ENCODE measurements at places on chromosomes 3 and 15. TPM values are rescaled to one million over a fixed set of nuclear protein-coding genes. Genes with fewer than 3 reads are reported as not detected.

Gene THSD4
- 42.4 TPM for total RNA-seq

Gene FHIT
- total RNA-seq: 7.6 TPM

DNA sequence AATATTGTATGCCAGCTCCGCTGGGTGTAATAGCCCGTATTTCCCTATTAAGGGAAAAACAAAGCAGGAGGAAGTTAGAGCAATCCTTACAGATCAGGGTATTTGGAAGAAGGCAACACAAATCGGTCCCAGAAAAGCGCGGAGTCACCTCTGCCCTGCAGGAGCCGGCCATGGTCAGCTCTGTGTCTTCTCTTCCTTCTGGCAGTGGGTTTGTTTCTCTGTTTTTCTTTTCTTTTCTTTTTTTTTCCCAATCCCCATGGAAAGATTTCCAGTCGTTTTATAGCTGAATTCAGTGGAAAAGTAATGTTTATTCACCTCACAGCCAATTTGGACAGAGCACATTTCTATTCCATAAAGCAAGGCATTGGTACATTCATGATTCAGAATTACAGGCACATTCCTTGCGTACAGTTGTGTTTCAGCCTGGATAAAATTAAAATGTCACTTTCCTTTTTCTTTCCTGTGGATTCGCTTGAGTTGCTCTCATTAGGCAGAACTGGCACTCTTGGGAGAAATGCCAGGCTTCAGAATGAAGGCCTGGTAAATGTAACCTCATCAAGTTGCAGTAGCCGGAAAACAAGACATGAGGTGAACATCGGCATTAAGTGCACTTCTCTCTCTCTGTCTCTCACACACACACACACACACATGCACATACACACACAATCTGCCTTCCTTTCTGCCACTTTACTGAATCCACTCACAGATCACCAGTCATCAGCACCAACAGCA is 204.5 kb upstream of the UBE2E1 start:
- no peak overlapping the region for H3K4me3 ChIP-seq
- no peaks in the 10 kb centered on the region for H3K27me3 ChIP-seq
- no peaks in the 10 kb centered on the region for H3K36me3 ChIP-seq
- no peak for DNase-seq

- no peak overlapping the region for H3K4me3 ChIP-seq
- H3K27me3 ChIP-seq: no peaks in the 10 kb centered on the region
- H3K4me1 ChIP-seq: no peaks in the 10 kb centered on the region
- H3K36me3 ChIP-seq: no peaks in the 10 kb centered on the region
- H3K27ac ChIP-seq: no peak overlapping the region
Measured at GRCh38 chr15:43273243-43273642, 6.5 kb upstream of the TGM5 start.

GRCh38 chr3:63364495-63364894 is 86.4 kb downstream of the SYNPR start:
- no peaks in the 10 kb centered on the region for H3K36me3 ChIP-seq
- H3K27me3 ChIP-seq: no peaks in the 10 kb centered on the region
- H3K27ac ChIP-seq: no peak overlapping the region
- DNase-seq: peak; percentile 68

GRCh38 chr3:8856071-8856470 is 86.7 kb upstream of the OXTR start:
- H3K36me3 ChIP-seq: no peaks in the 10 kb centered on the region
- H3K27ac ChIP-seq: no peak overlapping the region
- DNase-seq: no peak
- no peak overlapping the region for H3K4me3 ChIP-seq
- H3K4me1 ChIP-seq: no peaks in the 10 kb centered on the region

DNA sequence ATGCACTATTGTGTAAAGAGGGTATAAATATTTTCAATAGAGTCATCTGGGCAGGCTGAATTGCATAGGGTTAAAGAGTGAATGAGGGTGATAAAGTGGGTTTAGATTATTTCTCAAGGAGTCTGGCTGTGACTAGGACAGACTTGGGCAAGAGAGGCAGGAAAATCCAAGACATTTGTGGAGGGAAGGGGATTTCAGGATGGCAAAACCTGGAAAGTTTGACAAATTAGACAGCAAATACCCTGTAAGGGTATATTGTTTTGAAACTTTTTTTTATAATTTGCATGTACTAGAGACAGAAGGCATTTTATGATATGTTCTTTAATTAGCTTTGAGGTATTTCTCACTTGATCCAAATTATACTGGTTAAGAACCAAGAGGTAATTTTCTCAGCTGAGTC is 17.1 kb downstream of the HGD start:
- no peaks in the 10 kb centered on the region for H3K27me3 ChIP-seq
- no peak for DNase-seq
- H3K4me1 ChIP-seq: no peaks in the 10 kb centered on the region
- H3K27ac ChIP-seq: no peak overlapping the region

DNA sequence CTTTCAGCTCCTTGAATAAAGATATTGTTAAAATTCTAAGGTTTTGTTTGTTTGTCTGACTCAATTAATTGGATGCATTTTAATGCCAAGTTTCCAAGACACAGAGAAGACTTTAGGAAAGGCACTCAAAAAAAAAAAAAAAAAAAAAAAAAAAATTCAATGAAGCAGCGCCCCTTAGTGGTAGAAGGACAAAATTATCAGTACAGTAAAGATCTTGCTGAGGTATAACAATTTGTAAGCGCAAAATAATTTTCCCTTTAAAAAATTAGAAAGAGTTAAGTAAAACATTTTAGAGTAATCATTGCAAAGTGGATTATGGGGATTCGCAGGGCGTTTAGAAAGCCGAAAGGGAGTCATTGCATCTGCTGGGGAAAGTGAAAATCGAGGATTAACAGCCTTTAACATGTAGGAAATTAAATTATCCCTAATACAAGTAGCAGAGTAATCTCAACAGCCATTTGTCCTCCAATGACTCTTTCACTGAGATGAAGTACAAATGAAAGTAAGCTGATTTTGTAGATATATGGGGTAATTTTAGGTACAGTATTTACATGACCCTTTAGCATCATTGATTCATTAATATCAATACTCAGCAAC is 5.8 kb upstream of the DIS3L start:
- no peak overlapping the region for H3K27ac ChIP-seq
- no peak overlapping the region for H3K4me3 ChIP-seq
- peak; percentile 83 for DNase-seq
- no peaks in the 10 kb centered on the region for H3K27me3 ChIP-seq

DNA sequence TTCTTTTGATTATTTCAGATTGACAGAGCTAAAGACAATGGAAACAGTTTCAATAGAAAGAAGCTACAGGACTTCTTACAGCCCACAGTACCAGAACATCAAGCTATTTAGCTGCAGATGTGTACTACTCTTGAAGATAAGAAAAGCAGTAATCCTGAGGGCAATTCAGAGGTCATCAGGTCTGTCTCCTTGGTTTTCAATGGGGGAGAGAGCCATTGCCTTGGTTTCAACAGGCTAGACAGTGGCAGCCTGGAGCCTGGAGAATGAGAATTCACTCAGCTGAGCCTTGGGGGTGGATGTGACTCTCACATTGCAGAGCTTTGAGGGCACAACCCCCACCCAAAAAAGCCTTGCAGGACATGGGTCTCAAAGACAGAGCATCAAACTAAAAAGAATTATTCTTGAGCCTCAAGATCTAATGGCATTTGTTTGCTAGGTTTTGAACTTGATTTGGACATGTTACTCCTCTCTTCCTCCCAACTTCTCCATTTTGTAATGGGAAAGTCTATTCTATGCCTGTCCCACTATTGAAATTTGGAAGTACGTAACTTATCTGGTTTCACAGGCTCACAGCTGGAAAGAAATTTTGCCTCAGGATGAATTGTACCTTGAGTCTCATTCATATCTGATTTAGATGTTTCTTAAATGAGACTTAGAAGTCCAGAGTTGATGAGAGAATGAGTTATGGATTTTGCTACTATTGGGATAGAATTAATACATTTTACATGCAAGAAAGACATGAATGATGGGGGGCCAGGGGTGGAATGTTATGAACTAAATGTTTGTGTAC is 36.9 kb downstream of the PLSCR1 start:
- no peak for DNase-seq
- no peaks in the 10 kb centered on the region for H3K36me3 ChIP-seq
- peaks cover 3% of the 10 kb centered on the region for H3K4me1 ChIP-seq
- no peak overlapping the region for H3K27ac ChIP-seq
- no peaks in the 10 kb centered on the region for H3K27me3 ChIP-seq
- no peak overlapping the region for H3K4me3 ChIP-seq

GRCh38 chr3:144923046-144923775 is 951.6 kb downstream of the DIPK2A start:
- H3K36me3 ChIP-seq: no peaks in the 10 kb centered on the region
- H3K27me3 ChIP-seq: no peaks in the 10 kb centered on the region
- no peak overlapping the region for H3K27ac ChIP-seq
- peak; percentile 72 for DNase-seq

DNA sequence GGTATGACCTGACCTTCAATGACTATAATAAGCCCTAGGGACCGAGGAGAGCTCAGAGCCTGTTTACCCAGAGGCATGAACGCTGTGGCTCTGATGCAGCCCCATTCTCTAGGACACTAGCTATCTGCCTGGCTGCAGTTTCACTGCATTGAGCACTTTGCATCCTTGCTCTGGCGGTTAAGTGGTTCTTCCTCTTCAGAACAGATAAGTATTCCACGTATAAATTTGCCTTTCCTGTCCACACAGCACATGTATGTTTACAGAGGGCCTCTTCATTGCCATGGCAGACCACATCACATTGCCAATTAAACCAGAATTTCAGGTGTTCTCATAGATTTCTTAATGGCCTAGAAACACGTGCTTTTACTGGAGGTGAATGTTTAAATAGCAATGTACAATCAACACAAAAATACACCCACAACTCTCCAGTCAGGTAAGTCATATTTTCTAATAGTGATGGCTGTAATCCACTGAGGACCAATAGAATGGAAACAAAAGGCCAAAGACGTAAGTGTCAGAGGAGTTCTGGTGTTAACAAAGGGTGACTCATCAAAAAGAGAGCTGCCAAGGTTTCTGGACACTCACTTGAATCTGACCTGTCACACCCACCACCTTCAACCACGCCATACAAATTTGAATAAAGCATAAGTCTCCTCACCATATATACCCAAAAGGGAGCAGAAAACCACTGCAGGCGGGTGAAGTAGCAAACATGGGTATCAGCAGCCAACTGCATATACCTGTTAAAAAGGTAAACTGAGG is 553.4 kb downstream of the OCA2 start:
- DNase-seq: no peak
- no peak overlapping the region for H3K4me3 ChIP-seq
- no peaks in the 10 kb centered on the region for H3K27me3 ChIP-seq
- H3K36me3 ChIP-seq: no peaks in the 10 kb centered on the region
- H3K4me1 ChIP-seq: no peaks in the 10 kb centered on the region
- no peak overlapping the region for H3K27ac ChIP-seq

DNA sequence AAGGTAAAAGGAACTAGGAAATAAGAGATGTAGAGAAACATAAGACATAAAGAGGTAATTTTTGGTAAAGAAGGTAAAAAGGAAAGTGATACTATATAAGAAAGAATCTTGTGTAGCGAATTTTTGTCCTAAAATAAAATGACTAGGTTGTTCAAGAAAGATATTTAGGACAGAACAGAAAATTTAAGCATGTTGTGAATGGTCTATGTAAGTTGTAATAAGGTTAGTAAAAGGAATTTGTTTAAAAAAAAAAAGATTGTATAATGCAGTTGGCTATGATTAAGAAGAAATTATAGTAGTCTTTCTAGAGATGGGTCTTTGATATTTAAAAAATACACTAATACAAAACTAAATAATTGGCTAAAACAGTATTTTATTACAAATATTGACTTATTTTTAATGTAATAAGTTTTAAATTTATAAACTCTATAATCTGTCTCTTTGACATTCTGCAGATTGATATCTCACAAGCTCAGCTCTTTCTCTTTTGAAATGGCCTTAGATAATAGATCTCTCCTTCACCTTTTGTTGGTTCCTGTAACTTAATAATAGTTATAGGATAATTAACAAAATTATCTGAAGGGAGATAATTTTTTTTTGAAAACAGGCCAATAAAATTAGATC is 3.7 kb upstream of the SLC41A3 start:
- H3K4me3 ChIP-seq: no peak overlapping the region
- H3K36me3 ChIP-seq: no peaks in the 10 kb centered on the region
- H3K27ac ChIP-seq: no peak overlapping the region
- no peaks in the 10 kb centered on the region for H3K4me1 ChIP-seq
- DNase-seq: no peak
- no peaks in the 10 kb centered on the region for H3K27me3 ChIP-seq

- H3K27me3 ChIP-seq: no peaks in the 10 kb centered on the region
- DNase-seq: peak; percentile 40
- H3K36me3 ChIP-seq: peaks cover 2% of the 10 kb centered on the region
- H3K4me3 ChIP-seq: peak overlapping the region; percentile 99
Measured at GRCh38 chr3:52704611-52705437, 767 bp downstream of the GLT8D1 start.

DNA sequence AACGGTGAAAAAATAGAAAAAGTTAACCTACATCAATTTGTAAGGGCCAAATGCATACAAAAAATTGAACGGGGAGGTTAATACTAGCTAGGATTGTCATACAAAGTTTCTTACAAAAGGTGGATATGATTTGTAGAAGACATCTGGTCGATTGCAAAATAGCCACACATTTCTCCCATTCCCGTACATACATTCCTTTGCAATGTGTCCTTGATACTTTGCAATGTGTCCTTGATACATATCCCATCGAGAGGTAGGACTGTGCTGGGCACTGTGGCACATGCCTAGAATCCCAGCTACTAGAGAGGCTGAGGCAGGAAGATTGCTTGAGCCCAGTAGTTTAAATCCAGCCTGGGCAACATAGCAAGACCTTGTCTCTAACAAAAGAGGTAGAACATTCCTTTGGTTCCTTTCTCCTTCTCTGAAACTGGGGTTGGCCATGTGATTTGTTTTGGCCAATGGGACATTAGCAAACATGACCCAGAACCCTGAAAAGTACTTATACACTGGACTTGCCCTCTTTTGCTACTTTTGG is 9.5 kb downstream of the TTBK2 start:
- H3K27ac ChIP-seq: no peak overlapping the region
- DNase-seq: no peak
- no peaks in the 10 kb centered on the region for H3K4me1 ChIP-seq

DNA sequence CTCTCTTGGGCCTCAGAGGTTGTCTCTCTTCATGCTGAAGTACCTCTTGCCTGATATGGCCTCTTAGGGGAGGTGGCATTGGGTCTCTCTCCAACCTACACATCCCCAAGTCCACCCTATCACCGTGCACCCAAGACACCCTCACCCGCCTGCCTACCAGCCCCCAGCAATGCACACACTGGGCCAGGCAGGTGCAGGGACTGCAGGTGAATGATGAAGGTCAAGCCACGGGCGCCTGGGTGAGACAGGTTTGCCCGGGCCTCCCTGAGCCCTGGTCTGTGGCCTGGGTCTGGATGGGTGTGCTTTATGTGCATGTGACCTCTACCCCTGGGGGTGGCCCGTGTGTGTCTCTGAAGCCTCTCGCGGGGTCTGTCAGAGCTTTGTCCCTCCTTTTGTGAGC is 68.3 kb downstream of the WNT7A start:
- no peak overlapping the region for H3K4me3 ChIP-seq
- no peaks in the 10 kb centered on the region for H3K36me3 ChIP-seq
- H3K27ac ChIP-seq: no peak overlapping the region
- H3K4me1 ChIP-seq: no peaks in the 10 kb centered on the region
- H3K27me3 ChIP-seq: no peaks in the 10 kb centered on the region

GRCh38 chr15:38373016-38373415 is 80.9 kb upstream of the FAM98B start:
- no peak overlapping the region for H3K27ac ChIP-seq
- DNase-seq: no peak
- H3K27me3 ChIP-seq: no peaks in the 10 kb centered on the region
- peaks cover 8% of the 10 kb centered on the region for H3K4me1 ChIP-seq
- no peaks in the 10 kb centered on the region for H3K36me3 ChIP-seq
- no peak overlapping the region for H3K4me3 ChIP-seq
